HuH-7 (cell line): ENCODE measurements at places on chromosomes 5 and 9.

DNA sequence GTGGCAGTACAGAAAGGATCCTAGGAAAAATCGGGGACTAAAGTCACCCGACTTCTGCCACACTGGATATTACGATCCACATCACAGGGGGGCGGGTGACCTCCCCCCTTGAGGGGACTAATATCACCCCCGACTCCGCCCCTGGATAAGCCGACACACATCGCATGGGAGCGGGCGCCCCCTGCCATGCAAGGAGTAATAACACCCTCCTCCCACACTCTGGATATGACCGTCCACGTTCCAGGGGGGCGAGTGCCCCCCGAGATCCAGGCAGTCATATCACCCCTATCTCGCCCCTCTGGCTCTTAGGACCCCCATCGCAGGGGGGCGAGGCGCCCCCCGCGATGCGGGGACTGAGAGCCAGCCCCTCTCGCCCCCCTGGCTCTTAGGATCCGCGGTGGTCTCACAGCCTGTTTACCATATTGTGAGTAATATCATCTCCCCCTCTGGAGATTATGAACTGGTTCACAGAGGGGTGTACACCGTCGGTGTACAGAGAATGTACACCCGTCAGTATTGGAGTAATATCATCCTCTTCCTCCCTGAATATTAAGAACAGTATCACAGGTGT, 423.0 kb downstream of the DIRAS2 start:
- peak; percentile 6 for DNase-seq

DNA sequence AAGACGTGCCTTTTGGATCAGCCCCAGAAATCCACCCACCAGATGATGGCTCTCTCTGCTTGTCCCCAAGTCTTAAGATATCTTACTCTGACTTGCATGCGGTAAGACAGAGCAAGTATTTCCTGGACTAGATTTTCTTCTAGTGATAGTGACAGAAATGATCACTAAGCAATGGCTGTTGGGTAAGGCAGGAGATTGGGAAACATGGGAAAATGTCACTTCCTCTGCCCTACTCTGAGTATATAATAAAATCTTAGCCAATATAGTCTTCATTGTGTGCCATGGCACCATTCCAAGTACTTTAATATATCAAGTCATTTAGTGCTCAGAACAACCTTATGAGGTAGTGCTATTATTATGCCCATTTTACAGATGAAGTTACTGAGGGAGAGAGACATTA, 31.0 kb upstream of the GNA14 start:
- no peak for DNase-seq

- DNase-seq = no peak
These were observed 22.9 kb upstream of the CFAP95 start for GRCh38 chr9:69797675-69798074.

DNA sequence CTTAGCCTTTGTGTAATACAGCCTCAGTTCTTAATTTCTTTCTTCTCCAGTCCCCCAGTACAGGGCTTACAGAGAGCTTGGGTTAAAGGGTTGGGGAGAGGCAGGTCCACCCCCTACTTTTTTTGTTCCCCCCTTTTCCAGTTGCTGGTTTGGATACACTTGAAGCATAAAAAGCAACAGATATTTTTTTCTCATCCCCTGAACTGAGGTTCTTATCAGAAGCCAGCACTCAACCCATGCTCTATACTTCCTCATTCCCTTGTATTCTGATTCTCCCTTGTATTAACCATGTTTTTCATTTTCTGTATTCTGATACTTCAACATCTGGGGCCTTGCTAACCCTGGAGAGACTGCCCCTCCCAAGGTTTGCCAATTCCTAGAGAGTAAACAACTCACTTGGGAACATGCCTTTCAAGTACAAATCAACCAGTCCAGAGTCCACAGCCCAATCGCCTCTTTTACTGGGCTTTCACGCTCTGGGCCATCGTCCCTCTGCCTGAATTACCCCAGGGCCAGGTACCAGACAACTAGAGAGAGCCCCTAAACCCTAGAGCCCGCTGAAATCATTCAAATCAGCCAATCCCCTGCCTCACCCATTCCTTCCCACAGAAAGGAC, 333.4 kb upstream of the PUM3 start:
- peak; percentile 40 for DNase-seq

GRCh38 chr9:106478312-106478711, 384.7 kb upstream of the ZNF462 start:
- DNase-seq = no peak
